ENCODE measurements at places on chromosomes 7 and 10.

DNA sequence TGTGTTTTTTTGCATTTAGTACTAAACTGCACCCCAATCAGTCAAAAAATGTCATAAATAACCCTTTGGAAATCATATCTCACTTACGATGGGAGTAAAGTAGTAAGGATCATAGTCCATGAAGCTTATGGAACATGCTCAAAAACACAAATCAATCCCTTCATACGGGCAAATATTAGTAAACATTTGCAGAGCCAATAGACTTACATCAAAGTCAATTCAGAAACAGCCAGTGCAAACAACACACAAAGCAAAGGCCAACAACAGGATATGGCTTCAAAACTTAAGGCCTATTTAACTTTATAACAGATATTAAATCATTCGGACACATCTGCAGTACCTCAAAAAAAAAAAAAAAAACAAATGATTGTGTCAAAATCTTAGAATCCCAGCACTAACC, 32.1 kb downstream of the SGCE start:
- no peak for DNase-seq

DNA sequence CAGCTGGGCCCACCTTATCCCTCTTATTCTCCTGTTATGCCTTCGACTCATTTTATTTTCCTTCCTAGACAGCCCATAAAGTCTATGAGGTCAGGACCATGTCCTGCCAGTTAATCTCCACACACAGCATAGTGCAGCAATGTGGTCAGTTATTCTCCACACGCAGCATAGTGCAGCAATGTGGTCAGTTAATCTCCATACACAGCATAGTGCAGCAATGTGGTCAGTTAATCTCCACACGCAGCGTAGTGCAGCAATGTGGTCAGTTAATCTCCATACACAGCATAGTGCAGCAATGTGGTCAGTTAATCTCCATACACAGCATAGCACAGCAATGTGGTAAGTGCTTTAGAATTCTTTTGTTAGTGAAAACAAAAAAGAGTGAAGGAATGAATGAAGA, 77.8 kb downstream of the TEX36 start:
- no peak for DNase-seq

GRCh38 chr7:116805100-116805544, 57.3 kb upstream of the CAPZA2 start:
- DNase-seq, result no peak

GRCh38 chr10:118827466-118828155, 72.8 kb upstream of the CACUL1 start:
- no peak for DNase-seq

DNA sequence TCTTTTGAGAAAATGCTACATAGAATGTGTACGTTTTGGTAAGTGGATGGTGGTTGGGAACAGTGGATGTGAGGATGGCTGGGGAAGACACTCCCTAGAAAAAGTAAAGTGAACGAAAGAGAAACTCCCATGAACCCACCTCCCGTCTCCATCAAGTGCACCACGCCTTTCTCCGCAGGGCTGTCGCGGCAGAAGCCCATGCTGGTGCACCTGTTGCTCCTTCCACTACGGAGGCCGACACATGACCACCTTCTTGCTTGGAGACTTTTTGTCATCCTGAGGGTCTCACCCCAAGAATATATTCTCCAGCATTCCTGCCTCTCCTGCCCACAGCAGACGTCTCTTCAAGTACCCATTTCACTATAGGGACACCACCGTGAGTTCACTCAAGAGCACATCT, 630.4 kb upstream of the PFKP start:
- DNase-seq, result no peak

DNA sequence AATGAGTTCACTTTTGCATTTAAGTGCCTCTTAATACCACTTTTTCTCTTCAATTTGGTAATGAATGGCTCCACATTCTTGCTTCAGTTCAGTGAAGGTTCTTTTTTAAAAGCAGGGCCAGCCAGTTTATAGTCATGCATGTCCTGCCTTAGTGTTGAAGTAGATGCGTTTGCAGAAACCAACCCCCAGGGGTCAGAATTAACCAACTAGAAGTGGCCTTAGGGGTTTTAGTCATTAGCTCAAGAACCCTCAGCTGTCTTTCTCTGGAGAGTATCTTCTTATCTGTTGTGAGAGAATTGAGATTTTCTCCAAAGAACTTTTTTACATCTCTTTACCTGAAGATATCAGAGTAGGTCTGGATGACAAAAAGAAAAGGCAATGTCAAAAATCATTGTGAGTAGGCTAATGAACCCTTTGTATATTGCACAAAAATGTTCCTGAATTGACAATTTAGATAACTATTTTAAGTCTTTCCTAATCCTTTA, 82.2 kb downstream of the PIK3CG start:
- no peak for DNase-seq

DNA sequence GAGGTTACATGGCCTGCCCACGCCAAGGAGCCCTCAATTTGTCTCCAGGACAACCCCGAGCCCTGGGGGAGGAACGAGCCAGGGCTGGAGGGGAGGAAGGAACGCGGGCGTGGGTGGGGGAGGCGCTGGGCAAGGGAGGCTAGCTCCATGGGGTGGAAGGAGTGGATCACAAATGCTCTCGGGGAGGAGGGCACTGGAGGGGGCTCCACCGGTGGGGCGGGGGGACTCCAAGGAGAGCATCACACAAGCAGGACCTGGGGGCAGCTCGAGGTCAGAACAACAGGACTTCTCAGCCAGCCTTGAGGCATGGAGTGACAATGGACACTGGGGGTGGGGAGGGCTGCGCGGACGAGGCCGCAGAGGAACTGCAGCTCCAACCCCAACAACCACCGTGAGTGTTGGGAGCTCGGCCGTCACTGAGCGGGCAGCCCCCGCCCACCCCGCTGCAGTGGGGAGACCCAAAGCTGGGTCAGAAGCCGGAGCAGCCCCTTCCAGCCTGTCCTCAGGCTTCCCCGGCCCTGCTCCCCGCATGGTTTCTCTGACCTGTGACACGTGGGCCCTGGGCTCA, 41.1 kb downstream of the STK32C start:
- DNase-seq, result no peak

GRCh38 chr10:15491856-15492642, 121.0 kb upstream of the FAM171A1 start:
- no peak for DNase-seq

DNA sequence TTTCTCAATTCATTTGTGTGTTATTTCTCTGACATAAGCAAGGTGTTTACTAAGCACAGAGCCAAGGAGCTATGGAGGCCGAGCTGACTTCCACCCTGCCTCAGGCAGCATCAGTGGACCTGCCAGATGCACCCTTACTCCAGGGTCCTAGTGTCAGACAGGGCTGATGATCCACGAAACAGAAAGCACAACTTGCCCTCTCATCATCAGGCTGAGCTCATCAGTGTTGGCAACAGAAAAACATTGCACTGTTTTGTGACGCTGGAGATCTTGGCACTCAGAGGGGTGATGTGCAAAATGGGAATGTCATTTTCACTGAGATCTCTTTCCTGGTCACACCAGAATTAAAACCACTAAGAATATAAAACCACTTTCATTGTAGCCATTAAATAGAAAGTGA, 201.8 kb downstream of the GLI3 start:
- DNase-seq, result no peak

- no peak for DNase-seq
Observed at GRCh38 chr7:29865526-29865925, 59.2 kb downstream of the WIPF3 start.

- no peak for DNase-seq
Observed at GRCh38 chr10:68924593-68924992, 23.5 kb downstream of the DDX50 start.
